ENCODE measurements at places on chromosomes 4 and X.

DNA sequence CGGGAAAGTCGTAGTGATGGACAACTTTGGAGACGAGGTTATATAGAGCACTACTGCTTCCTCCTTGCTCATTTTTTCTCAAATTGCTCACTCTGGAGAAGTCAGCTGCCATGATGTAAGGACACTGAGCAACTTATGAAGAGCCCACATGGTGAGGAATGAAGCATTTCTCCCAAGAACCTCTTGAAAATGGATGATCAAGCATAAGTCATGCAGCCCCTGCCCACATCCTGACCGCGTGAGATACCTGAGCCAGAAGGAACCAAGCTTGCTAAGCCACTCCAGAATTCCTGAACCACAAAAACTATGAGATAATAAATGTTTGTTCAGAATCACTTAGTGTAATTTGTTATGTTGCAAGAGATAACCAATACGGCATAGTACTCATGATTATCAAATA, 42.8 kb downstream of the PDE5A start:
- DNase-seq, result no peak

- DNase-seq, result no peak
These were observed 33.4 kb upstream of the SRD5A3 start for GRCh38 chr4:55312489-55313101.

DNA sequence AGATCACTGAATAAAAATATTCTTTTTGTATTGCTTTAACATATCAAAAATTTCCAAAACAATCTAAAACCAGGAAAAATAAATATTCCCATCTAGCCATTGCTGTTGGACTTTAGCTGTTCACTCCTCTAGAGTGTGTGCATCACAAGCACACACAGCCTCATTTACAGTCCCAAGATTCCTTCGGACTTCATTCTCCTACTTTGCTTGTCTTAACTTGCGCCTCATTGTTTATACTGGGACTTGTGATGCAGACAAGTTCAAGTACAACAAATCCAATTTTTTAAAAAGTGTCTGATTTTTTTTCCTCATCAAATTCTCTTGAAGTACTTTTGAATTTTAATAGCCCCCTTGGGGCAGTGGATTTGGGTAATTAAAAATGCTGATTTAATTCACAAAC, 55.6 kb downstream of the TLL1 start:
- DNase-seq, result no peak

DNA sequence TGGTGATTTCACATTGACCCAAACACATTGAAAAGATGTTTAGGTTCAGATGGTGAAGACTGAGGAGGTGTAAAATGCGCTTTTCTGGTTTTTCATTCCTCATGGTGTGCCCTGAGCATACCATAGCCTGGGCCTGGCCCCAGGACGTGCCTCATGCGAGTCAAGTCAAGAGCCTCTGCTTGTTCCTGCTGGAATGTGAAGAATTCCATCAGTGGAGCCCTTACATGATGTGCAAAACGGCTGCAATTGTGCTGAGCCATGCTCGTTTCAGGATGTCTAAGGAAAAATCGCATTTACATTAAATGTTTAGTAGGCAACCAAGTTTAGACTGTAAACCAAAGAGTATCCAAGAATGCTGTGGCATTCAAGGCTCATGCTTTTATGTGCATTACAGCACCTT, 34.9 kb downstream of the GYG2 start:
- no peak for DNase-seq

- no peak for DNase-seq
These were observed 36.4 kb upstream of the RBM41 start for GRCh38 chrX:107154787-107155620.

DNA sequence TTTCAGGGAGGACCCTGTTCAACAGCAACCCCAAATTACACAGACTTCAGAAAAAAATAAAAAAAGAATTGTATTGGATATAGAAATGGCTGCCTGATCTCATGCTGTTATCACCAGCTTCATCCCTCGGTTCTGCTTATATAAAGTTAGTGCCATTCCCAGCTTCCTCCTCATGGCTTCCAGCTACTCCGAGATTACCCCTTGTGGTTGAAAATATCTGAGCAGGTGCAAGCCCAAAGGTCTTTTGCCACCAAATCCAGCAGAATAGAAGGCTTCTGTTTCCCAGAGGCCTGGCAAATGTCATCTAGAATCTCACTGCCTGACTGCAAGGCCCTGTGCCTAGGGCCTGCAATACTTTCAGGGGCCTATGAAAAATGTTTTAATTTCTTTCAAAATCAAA, 13.8 kb upstream of the HPGDS start:
- no peak for DNase-seq

DNA sequence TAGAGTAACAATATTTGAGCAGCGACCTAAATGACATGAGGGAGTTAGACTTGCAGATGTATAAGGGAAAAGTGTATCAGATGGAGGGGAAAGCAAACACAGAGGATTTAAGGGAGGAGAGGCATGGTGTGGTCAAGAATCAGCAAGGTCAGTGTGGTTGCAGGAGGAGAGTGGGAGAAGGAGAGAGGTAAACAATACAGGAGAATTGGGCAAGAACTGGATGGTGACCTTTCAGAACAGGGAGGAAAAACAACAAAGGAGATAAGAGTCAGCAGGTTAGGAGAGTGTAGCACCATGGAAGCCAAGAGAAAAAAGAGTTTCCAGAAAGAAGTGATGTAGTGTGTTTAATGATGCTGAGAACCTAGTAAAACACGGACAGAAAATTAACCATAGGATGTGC, 178.5 kb downstream of the PAPSS1 start:
- no peak for DNase-seq
